CD4-positive, alpha-beta T cell treated with Interleukin-21 for 1 hour (primary cell): ENCODE measurements at places on chromosomes 12 and 14.

- DNase-seq = no peak
Measured at GRCh38 chr14:81252278-81252677, 31.5 kb upstream of the GTF2A1 start.

DNA sequence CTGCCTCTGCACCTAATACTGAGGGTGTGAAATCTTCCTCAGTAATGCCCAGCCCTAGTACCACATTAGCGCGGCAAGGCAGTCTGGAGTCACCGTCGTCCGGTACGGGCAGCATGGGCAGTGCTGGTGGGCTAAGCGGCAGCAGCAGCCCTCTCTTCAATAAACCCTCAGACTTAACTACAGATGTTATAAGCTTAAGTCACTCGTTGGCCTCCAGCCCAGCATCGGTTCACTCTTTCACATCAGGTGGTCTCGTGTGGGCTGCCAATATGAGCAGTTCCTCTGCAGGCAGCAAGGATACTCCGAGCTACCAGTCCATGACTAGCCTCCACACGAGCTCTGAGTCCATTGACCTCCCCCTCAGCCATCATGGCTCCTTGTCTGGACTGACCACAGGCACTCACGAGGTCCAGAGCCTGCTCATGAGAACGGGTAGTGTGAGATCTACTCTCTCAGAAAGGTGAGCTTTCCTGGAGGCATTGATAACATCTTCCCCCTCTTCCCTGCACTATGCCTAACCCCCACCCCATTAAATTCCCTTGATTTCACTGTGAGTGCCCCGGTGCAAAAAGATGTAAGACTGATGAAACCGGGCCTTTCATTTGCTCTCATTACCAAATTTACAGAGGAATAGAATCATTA is 291.4 kb downstream of the NAV3 start:
- DNase-seq = no peak

DNA sequence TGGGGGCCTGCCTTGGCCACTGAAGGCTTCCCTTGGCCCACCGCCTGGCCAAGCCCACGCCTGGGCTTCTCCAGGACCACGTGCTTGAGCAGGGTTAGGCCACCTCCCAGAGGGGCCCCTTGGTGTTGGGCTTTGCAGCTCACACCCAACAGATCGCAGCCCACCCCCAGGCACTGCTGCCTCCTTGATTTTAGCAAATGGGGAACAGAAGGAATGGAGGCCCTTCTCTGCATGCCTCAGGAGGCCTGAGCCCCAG is 23.3 kb downstream of the RAB35 start:
- DNase-seq = no peak

DNA sequence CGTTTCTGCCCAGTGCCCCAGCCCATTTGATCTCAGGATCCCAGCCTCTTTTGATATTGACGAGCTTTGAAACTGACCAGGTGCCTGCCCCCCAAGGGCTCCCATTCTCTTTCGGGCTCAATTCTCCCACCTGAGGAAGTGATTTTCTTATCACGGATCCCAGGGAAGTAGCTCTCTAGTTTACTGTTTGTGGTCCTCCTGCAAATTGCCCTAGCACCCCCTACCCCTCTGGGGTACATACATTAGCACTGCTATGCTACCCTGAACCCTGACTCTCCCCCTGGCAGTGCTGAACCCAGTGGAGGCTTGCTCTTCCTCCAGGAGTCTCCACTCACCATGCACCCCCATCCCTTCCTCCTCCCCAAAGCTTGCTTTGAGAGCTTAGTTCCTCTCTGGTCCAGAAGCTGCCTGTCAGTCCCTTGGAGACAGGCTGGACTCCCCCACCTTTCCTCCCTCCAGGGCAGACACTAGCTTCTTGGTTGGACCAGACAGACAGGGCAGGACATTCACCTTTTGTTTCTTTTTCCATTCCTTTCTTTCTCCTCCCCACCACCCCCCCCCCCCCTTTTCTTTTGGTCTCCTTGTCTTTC is 4.4 kb upstream of the TBX3 start:
- DNase-seq = no peak

GRCh38 chr12:47808574-47809365 is 10.9 kb downstream of the HDAC7 start:
- peak; percentile 67 for DNase-seq

- no peak for DNase-seq
Measured at GRCh38 chr12:84397263-84397662, 515.3 kb downstream of the SLC6A15 start.

- no peak for DNase-seq
Measured at GRCh38 chr12:82486524-82487235, 128.4 kb downstream of the METTL25 start.

GRCh38 chr14:102927878-102928411 is 5.5 kb downstream of the AMN start:
- DNase-seq = no peak

DNA sequence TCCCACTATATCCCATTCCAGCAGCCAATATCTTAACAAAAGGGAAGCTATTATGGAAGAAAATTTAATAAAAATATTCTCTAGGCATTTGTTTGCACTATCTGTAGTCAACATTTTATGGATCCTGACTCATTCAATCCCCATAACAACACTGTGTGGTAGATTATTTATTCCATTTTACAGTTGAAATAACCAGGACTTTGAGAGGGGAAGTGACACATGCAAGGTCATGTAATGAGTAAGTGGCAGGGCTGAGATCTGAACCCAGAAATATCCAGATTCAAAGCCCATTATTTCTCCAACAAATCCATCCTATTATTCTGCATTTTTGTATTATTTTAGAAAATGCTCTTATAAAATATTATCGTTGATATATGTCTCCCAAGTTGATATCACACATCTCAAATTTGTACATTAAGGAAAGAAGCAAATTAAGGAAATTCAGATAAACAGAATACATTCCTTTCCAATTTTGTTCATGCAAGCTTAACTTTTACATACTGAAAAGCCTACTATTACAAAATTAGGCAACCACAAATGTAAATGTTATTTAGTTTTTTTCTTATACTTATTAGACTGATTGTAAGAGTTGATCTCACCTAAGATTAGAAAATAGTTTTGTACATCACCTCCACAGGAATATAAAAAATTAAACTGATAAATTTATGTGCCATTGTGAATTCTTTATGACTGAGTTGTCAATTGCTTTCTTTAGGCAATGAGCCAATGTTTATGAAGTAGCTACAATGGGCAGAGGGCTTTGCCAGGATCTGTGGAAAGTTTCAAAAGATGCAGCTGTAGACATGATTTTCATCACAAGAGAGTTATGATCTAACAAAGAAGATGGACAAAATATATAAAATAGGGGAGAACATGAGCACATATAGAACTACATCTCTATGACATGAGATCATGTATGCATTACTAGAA is 55.1 kb upstream of the E2F7 start:
- no peak for DNase-seq

DNA sequence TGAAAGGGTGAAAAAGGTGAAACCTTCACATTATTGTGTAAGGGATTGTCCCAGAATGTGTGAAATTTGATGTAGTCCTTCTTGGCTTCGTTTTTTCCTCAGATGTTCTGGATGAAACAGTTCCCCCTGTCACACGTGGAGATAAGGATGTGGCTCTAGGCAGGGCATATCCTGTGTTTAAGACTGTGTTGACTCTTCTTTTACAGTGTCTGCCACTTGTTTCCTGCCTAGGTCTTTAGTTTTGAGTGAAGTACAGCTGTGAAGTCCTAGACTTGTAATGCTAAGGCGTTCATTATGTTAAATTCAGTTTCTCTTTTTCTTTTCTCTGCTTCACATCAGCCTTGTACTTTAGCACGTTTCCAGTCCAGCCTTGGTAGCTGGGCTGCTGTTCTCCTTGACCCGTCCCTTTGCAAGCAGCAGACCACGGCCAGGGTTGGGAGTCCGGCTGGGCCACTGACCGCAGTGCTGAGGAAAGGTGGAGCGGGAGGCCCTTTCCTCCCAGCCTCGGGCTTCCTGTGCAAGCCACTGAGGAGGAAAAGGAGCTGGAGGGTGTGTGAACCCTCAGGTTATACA is 59.1 kb downstream of the RASSF3 start:
- DNase-seq = peak; percentile 84

DNA sequence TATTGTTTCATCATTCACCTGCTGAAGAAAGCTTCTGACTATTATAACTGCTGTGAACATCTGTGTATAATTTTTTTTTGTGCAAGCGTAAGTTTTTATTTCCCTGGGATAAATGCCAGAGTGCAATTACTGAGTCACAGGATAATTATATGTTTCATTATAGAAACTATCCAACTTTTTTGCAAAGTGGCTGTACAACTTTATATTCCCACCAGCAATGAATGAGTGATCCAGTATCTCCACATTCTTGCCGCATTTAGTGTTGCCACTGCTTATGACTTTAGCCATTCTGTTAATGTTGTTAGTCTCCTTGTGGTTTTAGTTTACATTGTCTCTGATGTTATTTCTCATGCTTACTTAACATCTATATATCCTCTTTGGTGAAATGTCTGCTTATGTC is 88.1 kb upstream of the CCDC175 start:
- DNase-seq = no peak

- peak; percentile 80 for DNase-seq
Measured at GRCh38 chr12:40105515-40106201, at the start of gene SLC2A13. Gene SLC2A13, minus strand, starts transcription at chr12:40106081. Its CDS starts 273 bp downstream, at chr12:40105808.

- peak; percentile 42 for DNase-seq
Measured at GRCh38 chr12:11758510-11759493, 109.3 kb downstream of the ETV6 start.

DNA sequence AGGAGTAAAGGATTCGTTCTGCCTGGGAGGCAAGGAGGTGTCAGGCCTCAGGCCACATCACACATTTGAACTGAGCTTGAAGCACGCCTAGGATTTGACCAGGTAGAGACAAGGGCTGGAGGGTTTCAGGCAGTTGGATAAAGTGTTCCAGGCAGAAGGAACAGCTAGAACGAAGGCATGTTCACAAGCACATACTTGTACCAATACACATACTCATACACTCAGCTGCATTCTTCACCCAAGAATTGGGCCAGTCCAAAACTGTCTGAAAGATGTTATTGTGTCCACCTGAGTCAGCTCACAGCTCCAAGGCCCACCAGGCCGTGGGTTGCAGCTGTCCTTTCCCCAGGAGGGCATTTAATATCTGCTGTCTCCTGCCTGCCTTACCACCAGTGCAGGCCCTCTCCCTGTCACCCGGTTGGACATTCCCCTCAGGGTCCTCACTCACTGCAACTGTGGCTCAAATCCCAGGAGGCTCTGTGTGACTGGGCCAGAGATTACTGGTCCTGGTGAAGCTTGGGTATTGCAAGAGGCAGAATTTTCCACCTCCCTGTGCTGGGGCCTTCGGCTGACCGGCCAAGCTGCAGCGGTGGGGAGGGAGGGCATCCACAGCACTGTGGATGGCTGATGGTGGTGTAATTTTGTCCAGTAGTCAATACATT is 12.8 kb upstream of the AQP2 start:
- DNase-seq = no peak

DNA sequence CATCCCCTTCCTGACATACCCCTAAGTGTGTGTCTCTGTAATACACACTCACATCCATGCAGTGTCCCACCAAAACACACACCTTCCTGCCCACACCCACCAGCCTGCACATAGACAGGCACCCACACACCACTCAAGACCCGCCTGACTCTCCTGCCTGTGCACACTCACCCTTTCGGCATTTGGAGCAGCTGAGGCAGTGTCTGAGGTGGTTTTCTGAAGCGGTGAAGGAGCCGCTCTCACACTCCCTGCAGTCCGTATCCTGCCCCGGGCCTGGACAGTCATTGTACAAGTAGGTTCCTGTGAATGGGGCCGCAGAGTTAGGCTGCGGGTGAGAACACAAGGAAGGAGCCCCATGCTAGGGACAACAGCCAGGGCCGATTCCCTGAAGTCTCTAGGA is 8.3 kb downstream of the TNFRSF1A start:
- DNase-seq = no peak

DNA sequence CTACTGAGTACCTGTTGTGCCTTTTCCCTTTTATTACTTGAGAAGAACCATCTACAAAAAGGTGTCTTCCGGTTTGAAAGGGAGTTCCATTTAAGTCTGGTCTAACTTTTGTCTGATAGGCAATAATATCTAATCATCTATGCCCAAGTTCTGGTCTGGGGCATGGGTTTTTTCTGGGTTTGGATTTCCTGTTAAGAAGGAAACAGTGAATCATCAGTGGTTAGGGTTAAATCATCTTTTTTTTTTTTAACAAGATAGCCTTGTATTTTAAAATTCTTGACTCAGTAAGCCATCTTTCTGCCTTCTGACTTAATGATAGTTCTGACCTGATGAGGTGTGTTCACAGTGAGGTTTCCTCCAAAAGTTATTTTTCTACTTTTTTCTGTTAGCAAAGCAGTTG is 29.3 kb upstream of the CPNE8 start:
- DNase-seq = no peak

DNA sequence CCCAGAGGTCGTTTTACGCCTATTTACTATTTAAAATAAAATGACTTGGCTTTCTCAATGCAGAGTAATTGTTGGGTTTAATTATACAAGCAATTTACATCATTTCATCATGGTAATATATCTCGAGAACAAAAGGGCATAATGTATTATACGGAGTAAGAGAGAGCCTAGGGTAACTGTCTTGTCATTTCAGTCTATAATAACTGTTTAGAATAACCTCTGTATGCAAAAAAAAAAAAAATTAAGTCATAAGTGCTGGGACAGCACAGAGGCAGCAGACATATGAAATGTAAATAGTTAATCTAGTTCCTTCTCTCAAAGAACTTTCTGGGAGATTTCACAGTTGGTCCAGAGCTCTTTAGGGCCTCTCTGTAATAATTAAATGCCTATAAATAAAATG is 284.9 kb downstream of the TMTC2 start:
- DNase-seq = no peak

DNA sequence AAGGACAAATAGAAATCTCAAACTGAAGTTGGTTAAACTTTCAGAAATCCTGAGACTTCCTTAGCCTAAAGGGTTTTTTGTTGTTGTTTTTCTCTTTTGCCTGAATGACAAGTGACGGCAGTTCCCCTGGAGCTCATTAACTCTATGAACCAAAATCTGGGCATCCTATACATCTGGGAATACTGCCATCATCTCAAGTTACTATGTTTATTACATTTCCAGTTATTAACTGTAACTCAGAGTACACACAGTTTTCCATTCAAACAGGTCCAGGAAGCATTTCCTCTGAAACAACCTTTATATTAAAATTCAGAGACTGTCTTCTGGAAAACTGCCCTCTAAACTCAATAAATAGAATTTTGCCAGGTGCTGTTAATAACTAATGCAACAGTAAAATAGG is 55.6 kb upstream of the CDKL1 start:
- DNase-seq = no peak

GRCh38 chr14:76941946-76942805 is 86.3 kb downstream of the IRF2BPL start:
- DNase-seq = no peak

- no peak for DNase-seq
Measured at GRCh38 chr14:27211741-27212140, 613.9 kb upstream of the NOVA1 start.
